ENCODE measurements at places on chromosomes 11 and 22.

DNA sequence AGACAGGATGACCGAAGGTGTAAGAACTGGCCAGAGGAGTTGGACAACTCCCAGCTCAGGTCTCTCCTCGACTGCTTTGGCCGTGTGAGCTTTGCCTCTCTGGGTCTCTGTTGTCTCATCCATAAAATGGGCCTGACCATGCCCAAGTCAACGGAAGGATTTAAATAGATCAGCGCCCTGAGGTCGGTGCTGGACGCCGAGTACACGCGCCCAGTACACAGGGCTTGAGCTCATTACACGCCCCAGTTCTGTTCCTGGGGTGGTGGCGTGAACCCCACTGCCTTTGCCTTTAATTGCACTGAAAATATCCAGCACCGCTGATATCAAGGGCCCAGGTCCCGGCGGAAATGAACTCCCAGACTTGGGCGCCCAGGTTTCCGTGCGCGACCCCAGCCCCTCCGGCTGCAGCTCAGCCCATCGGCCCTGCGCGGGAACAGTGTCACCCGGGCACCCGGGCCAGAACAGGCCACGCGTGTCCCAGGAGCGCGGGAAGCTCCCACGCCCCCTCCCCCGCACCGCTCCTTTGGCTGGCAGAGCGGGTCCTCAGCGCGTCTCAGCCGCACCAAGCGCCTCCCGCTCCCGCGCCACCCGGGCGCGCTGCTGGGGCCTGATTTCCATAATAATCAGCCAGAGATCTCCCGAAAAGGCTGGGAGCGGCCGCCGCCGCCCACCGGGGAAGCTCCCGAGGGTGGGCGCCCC is 42.2 kb downstream of the CYTH4 start:
- no peak for DNase-seq

DNA sequence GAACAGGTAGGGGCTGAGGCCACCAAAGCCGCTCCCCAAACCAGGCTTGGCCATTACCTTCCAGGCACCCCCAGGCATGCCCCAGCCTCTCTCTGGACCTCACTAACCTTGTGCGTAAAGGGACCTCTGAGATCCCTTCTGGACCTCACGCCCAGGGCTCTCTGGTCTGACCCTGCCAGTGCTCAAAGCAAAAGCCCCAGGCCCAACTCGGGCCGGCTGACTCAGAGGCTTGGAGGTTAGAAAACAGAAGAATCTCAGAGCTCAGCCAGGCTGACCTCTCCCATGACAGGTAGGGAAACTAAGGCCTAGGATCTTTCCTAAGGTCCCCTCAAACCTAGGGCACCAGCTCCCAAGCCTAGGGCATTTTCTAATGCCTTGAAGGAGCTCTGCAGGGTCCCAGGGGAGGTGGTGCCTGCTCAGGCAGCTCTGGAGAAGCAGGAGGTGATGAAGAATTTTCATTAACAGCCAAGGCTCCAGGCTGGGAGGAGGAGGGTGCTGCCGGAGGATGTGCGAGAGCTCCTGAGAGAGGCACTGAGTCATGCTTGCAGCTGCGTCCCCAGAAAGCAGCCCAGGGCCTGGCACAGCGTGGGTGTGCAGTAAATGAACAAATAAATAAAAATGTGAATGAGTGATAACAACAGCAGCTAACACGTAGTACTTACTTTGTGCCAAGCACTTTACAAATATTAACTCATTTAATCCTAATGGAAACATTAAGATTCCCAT is 25.6 kb downstream of the ARRB1 start:
- no peak for DNase-seq

- DNase-seq: no peak
Observed at GRCh38 chr22:38850941-38851849, 7.4 kb upstream of the NPTXR start.

DNA sequence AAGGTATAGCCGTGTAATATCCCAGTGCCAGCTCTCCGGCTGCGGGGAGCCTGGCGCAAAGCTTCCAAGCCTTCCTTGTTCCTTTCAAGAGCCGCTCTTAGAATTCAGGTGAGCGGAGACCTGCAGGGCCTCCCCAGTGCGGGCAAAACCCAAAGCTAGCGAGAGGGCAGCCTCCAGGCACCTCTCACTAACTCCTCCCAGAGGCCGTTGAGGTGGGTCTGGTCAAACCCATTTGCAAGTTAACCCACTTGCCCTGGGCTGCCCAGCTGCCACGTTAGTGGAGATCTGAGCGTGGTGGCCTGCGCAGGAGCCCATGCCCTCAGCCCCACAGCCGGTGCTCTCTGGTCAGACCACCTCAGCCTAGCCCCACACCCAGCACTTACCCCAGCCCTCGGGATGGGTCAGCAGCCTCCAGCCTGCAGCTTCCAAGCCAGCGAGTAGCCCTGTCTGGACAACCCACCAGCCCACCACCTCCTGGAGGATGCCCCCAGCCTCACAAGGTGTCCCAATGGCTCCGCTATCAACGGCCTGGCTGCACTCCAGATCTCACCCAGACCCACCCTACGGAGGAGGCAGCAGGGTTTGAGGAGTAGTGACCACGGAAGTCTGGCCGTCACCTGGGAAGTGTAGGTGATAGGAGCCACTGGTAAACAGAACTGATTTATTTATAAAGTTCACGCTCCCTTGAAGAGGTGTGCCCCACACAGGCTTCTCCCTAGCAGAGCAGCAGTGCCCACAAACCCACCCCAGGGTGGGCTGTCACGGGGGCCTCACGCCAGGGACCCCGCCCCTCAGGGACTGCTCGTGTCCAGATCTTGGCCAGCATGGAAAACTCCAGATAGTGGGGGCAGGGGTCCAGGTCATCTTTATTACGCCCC is 2.3 kb downstream of the ASCL2 start:
- DNase-seq: no peak

DNA sequence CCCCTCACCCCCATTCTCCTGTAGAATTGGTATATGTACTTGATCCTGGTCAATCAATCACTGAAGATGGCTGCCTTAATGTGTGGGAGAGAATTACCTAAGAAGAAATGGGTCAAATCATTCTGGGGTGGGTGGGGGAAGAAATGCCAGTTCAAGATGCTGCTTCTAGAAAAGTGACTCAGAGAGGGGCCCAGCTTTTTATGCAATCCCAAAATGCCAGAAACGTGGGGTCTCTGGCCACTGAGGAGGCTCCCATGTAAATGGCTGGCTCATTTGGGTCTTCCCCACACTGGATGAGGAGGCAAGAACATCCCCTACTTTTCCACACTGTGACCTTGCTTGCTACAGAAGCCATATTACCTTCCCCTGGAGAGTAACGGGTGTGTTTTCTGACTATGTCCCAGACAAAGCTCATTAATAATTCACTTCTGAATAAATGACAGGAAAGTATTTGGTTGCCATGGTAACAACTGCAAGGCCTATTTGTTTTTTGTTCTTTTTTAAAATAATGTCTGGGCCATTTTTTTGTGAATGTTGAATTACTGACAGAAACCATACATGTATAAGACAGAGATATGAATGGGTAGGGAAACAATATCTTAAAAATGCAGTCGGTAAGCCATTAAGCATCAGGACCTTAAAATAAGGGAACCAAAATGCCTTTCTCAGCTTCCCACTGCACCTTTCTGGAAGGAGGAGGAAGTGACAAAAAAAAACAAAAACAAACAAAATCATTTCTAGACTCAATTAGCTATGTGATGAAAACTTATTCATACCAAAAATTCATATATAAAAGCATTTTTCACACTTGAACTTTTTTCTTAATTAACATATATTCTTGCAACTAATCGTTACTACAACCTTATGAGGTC is 32.0 kb downstream of the SLC1A2 start:
- DNase-seq: no peak

DNA sequence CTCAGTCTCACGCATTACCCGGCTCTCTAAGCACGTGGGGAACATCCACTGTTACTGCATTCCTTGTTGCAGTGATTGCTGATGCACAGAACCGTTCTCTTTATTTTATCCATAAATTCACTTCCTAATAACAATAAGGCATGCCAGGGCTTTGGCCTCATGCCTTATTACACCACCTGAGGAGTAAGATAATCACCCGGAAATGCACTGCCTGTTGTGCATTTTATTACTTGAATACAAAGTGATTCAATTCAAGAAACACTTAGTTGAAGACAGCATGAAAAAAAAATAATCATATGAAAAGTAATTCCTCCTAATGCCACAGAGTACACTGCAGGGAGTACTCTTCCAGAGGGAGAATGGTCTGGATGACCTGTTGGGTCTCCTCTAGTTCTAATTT is 19.2 kb downstream of the EFCAB6 start:
- DNase-seq: no peak

DNA sequence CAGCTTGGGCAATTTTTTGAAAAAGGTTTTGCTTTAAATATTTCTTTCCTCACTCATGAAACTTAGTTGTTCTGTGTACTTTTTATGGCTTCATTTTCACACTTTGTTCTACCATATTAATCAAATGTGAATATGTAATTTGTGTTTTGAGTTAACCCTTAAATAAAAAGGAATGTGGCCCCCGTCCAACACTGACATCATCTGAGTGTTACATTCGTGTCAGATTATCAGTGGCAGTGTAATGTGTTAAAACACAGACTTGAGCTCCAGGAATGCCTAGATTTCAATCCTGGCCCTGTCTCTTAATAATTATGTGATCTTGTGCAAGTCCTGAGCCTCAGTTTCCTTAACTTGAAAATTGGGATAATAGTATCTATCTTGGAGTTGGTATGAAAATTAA is 5.6 kb downstream of the RTN3 start:
- no peak for DNase-seq

DNA sequence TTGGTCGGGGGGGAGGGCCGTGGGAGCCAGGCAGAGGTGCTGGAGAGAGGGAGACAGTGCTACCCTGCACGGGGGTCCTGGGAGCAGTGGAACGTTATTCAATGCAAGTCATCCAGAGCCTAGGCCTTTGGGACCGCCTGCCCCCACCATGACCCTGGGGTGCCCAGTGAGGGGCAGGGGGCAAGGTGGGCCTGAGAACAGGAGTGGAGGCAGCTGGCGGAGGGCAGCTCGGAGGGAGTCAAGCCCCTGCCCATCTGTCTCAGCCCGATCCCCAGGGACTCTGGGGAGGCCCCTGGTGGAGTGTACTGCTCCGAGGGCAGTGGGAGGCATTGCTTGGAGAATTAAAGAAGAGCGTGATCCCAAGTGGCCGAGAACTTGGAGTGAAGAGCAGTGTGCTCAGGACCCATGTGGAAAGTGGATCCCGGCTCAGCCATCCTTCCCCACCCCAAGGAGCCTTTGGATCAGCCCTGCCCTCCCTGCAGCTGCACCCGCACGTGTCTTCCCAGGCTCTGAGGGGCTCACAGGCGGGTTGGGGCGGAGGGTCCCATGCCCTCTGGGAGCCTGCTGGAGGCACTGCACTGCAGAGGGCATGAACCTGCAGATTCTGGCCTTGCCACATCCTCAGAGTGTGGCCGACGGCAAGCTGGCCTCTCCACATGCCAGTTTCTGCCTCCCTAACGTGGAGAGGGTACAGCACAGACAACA is 34.0 kb upstream of the SMIM38 start:
- no peak for DNase-seq

DNA sequence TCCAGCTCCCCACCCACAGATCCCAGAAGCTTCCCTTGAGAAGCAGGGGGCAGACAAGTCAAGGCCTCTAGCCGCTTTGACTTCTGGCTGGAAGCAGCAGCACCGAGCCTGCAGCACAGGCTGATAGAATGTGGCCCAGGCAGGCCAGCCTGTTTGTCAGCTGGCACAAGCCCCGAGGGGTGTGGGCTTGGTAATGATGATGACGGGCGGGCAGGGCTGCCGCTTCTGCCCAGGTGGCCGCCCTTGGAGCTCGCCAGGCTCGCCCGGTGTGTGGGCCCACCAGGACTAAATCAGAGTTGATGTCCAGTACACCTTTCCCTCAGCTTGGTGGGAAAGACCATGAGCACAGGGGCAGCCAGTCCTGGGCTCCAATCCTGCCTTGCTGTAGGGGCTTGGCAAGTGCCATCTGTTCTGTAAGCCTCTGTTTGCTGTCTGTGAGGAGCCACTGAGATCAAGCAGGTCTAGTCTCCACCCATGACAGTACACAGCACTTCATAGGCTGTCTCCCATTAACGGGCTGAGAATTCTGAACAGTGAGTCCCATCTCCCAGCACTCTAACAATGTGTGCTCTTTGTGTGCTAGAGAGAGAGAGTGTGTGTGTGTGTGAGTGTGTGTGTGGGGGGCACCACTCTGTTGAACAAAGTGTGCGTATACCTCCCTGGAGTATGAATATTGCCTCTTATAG is 26.8 kb downstream of the MICAL2 start:
- DNase-seq: no peak

DNA sequence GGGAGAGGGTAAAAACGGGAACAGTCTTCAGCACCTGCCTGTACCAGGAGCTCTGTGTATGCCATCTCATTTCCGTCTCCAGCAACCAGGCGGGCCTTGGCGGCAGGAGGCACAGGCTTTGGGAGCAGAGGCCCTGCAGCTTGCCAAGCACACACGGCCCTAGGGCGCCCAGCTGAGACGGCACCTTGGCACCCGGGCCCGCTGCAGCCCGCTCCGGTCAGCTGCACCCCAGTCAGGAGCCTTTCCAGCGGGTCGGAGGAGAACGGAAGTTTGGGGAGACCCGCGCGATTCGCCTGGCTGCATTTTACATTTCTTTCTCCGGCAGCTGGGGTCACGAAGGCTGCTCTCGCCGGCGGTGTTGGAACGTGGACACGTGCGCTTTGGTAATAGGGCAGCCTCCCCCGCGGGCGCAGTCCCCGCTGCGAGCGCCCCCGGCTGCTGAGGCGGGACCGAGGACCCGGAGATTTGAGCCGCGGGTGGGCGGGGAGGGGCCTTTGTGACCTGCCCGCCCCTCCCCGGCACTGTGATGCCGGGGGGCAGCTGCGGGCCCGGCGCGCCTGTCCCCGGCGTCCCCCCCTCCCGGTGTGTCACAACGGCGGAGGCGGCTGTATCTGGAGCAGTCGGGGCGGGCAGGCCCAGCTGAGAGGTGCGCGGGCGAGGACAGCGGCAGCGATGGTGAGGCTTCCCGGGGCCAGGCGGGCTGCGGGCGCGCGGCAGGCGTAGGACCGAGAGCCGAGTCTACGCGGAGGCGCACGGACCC is at the start of gene TUBA8:
Gene TUBA8 (plus strand): TSS at position 616 of the 760 bp plus-strand sequence. CDS start 57 bp downstream, at position 673.
- peak; percentile 63 for DNase-seq

- peak; percentile 65 for DNase-seq
Observed at GRCh38 chr11:125952973-125953372, 7.1 kb downstream of the VSIG10L2 start.

DNA sequence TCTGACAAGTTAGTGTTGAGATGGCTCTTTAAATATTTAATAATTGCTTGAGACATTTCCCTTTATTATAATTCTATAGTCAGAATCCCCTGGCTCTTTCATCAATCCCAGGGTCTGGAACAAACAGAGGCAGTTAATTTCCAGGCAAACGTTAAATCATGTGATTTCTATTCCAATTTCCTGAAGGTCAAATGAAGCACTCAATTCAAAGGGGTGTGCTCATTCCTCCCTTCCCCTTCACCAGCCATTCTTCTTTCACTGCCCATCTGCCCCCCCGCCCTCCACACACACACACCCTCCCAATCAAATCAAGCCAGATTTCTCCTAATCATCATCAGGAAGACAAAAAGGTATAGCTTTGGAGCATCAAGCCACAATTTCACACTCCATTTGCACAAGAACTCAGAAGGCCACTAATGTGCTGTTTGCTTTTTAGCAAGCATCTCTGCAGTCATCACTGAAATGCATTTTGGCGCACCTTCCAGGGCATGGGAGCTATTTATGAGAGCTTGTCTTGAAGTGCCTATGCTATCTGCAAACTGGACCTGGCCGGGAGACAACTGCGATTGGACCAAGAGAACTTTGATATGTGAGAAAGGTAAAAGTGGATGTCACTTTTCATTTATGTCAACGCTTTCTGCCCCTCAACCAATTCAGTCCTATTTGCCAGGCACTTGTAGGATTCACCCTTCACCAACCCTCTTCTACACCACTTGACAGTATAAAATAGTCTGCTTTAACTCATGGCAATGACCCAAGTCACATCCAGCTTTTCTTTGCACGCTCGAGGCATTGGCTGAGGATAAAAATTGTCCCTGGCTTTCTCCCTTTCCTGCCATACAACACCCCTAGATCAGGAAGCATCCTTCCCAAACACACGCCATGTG is 315.1 kb upstream of the API5 start:
- DNase-seq: no peak

Data from NCI-H1105 (cell line).